Brain (organoid and tissue), 16 donors: ENCODE measurements at places on chromosomes 6 and 20.

DNA sequence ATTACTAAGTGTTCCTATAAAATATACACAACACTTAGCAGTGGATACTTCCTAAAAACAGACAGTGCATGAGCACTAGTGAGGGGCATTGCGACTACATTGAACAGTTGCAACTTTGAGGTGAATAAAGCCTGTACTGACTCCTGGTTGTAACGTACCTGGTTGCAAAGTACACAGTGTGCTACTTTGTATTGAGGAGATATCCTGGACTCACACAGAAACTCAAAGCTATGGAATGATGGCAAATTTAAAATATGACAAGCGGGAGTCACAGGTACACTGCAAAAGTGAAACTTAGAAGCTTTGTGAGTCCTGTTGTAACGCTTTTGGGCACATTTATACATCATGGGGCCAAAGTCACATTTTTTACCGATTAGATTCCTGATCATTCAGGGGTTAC lies 55.6 kb upstream of the HLA-A start:
- DNase-seq = no peak

DNA sequence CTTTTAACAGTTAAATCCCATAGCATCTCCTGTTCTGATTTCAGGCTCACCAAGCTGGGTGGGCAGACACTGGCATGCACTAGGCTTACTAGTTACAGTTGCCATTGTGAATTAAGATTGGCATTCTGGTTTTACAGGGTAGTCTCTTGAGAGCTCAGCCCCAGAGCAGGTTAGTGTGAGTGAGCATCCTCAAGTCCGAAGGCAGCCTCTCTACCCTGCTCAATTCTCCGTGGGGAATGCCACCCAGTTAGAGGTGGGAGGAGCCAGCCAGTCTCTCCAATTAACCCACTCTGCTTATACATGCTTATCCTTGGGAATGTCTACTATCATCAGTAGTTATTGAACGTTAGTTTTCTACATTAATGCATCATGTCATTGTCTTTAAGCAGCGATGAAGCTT lies 8.9 kb upstream of the OGFRL1 start:
- no peak for DNase-seq

DNA sequence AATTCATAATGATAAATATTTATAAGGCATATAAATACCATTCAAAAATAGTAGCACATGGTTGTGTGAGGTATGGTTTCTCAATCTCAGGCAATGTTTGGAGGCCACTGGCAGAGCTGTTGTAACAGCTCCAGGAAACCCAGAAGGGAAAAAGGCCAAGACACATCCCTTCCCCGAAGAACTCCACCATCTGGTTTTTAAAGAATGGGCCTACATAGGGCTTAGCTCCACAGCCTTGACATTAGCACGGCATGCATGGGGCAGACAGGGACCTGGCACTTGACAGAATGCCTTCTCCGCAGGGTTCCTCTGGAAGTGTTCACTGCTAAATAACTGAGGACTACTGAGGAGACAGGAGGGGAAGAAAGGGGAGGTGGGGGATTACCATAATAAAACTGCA lies 16.1 kb upstream of the FOXO3 start:
- DNase-seq = no peak

DNA sequence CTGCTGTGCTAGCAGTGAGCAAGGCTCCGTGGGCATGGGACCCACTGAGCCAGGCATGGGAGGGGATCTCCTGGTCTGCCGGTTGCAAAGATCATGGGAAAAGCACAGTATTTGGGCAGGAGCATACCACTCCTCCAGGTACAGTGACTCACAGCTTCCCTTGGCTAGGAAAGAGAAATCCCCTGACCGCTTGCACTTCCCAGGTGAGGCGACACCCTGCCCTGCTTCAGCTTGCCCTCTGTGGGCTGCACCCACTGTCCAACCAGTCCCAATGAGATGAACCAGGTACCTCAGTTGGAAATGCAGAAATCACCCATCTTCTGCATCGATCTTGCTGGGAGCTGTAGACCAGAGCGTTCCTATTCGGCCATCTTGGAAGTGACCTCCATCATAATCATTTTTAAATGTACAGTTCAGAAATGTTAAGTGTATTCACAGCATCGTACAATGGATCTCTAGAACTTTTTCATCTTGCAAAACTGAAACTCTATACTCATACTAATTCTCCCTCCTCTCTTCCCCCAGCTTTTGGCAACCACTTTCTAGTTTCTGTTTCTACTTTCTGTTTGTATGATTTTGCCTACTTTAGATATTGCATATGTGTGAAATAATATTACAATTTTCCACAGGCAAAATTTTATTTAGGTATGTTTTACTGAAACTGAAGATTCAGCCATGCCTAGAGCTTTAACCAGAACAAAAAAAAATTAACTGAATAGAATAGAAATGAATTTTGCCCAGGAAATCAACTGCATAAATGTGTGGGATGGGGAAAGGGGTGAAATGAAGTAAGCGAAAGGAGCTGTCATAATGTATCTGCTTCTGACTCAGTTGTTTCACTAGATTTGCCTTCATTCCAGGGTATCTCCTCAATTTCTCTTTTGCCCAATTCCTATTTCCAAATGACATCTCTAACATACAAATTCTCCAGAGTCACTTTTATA lies 100.0 kb downstream of the RWDD2A start:
- no peak for DNase-seq
